ENCODE measurements at places on chromosomes 16 and 17.

- no peak for DNase-seq
Measured at GRCh38 chr17:17508019-17508535, 11.9 kb upstream of the RASD1 start.

- DNase-seq: no peak
Measured at GRCh38 chr17:2847381-2848333, 51.4 kb downstream of the RAP1GAP2 start.

DNA sequence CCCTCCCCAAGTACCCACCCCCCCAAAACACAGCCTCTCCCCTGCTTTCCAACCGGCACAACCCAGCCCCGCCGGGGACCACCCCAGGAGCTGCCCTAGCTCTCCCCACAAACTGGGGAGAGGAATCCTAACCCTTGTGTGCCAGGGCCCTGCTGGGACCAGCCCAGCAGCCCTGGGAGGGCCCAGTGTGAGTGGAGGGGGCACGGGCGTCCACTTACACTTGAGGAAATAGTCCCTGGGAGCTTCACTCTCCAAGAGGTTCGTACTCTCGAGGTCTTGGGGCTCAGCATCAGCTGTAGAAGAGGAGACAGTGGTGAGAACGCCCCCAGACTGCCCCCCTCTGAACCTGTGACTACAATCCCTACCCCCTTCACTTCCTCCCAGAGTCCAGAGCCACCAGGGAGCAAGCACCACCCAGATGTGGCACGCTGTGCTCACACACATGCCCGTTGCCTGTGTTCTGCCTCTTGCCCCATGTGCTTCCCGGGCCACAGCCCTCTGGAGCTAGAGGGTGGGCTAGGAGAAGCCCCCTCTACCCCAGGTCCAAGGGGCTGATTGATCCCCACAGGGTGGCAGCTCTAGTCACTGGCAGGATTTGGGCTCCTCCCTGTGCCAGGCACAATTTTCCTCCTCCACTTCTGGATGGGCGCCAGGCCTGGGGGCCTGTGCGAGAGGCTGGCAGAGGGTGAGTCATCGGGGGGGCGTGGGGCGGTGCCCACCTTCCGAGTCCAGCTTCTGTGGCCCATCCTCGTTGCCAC is 3.0 kb downstream of the TRIM47 start:
- no peak for DNase-seq

DNA sequence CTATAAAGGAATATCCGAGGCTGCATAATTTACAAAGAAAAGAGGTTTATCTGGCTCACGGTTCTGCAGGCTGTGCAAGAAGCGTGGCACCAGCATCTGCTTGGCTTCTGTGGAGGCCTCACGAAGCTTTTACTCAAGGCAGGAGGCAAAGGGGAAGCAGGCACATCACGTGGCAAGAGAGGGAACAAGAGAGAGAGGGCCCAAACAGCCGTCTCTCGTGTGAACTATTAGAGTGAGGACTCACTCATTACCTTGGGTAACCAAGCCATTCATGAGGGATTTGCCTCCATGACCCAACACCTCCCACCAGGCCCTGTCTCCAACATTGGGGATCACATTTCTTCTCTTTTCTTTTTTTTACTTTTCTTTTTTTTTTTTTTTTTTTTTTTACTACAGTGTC is 7.5 kb upstream of the ALKBH5 start:
- DNase-seq: no peak

GRCh38 chr16:72313903-72314302 is 141.9 kb upstream of the PMFBP1 start:
- no peak for DNase-seq

- DNase-seq: no peak
Measured at GRCh38 chr17:10879190-10879836, 41.4 kb upstream of the PIRT start.

GRCh38 chr17:8072729-8073461 is 14.6 kb downstream of the ALOX12B start:
- peak; percentile 46 for DNase-seq

DNA sequence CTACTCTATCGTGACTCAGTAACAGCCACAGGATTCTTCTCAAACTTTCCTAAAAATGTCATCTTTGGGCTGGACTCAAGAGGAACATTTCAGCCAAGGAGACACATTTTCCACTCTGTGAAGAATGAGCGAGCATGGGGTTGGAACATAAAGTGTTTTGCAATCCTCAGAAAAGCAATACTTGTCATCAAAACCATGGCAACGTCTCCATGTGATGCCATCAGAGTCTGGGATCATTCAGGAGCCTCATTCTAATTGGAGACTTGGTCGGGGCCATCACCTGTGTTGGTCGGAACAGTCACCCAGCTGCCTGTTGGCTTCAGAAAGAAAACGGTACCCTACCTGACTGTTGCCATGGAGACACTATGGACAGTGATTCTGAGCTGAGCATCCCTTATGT is 25.5 kb downstream of the MYOCD start:
- DNase-seq: no peak

- no peak for DNase-seq
Measured at GRCh38 chr17:32356378-32356743, 6.4 kb downstream of the ZNF207 start.

DNA sequence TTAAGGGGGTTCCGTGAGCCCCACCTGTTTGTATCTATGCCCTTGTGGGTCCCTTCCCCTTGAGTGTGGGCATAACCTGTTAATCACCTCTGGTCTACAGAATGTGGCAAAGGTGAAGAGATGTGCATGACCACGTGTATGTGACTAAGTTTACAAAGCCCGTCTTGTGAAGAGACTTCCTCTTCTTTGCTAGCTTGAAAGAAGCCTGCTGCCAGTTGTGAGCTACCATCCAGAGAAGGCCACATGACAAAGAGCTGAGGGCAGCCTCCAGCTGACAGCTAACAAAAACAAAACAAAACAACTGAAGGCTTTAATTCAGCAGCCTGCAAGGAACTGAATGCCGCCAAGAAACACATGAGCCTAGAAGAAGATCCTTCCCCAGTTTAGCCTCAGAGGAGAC is 112.0 kb downstream of the AXIN2 start:
- no peak for DNase-seq

DNA sequence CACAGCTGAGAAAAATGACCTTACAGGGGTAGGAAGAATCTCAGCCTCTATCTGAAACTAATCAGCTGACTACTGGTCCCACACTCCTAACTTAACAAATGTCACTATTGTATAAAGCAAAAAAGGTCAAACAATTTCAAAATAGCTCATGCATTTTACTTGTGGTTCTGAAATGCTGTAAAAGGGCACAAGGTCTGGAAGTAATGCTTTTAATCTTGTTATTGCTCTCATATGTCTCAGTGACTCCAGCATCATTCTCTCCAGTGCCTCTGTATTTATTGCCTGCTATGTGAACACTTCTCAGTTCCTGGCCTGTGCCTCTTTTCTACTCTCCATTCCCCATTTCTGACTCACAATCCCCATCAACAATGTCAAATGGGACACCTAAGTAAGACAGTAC is 937.7 kb downstream of the CDH11 start:
- DNase-seq: no peak

GRCh38 chr17:4180791-4181190 is 37.8 kb downstream of the CYB5D2 start:
- DNase-seq: no peak

DNA sequence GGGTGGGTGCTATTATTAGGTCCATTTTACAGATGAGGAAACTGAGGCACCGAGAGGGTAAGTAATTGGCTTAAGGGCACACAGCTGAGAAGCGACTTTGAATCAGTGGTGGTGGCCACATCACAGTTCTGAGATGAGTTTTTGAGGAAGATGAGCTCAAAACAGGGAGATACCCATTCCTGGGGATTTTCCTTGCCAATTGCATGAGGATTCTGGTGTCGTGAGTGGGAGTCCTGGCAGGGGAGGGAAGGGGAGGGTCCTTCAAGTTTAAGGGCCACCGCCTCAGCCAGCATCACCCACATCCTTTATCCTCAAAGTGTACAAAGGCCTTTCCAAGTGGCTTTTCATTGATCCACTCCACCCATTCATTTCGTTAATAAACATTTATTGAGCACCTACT is 45.3 kb downstream of the IL21R start:
- no peak for DNase-seq

DNA sequence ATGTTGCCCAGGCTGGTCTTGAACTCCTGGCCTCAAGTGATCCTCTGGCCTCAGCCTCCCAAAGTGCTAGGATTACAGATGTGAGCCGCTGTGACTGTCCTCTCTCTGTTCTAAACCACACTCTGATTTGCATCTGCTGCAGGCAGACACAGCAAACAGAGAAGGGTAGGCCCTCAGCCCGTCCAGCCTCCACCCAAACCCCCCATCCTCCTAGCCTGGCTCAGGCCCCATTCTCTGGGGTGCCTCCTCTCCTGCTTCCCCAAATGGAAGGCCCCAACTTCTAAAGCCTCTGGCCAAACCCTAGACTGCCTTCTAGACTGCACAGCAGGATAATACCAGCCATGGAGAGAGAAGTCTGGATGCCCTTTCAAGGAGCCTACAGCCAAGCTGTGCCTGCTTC is 4.1 kb upstream of the GFAP start:
- no peak for DNase-seq

DNA sequence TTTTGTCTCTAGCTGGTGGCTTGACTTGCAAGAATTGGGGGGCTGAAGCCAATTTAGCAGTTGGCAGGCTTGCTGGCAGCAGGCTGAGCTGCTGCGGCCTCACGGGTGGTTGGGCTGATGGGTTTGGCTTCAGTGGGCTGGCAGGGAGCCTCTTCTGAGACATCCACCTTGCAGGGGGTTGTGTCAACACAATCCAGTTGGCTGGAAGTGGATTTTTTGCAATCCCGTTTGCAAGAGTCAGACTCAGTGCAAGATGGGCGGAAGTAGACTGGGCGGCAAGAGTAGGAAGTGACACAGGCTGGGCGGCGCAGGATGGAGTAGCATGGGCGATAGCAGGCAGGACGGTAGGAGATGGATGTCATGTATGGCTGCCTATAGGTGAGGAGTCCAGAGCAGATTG is 1.5 kb downstream of the KRTAP16-1 start:
- DNase-seq: no peak

DNA sequence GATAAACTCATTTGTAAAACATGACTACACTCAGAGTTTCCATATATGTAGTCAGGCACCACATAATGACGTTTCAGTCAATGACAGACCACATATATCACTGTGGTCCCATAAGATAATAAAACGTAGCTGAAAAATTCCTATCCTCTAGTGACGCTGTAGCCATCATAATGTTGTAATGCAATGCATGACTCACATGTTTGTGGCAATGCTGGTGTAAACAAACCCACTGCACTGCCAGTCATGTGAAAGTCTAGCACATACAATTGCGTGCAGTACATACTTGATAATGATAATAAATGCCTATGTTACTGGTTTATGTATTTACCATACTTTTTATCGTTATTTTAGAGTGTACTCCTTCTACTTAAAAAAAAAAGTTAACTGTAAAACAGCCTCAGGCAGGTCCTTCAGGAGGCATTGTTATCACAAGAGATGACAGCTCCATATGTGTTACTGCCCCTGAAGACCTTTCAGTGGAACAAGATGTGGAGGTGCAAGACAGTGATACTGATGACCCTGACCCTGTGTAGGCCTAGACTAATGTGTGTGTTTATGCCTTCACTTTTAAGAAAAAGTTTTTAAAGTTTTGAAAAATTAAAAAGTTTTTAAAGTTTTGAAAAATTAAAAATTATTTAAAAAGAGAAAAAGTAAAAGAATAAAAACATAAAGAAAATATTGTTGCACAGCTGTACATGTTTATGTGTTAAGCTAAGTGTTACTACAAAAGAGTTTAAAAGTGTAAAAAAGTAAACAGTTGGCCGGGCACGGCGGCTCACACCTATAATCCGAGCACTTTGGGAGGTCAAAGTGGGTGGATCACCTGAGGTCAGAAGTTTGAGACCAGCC is 9.0 kb downstream of the STAT5B start:
- no peak for DNase-seq
